Head of caudate nucleus (tissue), 42 donors: ENCODE measurements at places on chromosomes 1 and 21.

DNA sequence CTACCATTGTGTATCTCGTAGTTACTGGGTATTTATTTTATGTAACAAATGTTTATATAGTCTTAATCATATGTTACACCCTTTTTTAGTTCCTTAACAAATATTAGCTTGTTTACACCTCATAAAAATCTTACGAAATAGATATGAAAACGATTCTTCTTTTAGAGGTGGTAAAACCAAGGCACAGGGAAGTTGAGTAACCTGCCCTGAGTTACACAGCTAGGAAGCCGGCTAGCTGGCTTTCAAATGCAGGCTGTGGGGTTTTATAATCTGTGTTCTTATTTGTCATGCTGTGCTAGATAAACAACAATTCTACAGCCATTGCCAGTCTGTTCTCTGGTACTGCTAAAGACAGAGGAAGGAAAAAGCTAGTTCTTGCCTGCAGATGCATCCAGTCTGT lies 109.6 kb downstream of the NOS1AP start:
- DNase-seq = no peak

- DNase-seq = peak; percentile 64
Measured at GRCh38 chr1:7121622-7121988, 336.4 kb downstream of the CAMTA1 start.

DNA sequence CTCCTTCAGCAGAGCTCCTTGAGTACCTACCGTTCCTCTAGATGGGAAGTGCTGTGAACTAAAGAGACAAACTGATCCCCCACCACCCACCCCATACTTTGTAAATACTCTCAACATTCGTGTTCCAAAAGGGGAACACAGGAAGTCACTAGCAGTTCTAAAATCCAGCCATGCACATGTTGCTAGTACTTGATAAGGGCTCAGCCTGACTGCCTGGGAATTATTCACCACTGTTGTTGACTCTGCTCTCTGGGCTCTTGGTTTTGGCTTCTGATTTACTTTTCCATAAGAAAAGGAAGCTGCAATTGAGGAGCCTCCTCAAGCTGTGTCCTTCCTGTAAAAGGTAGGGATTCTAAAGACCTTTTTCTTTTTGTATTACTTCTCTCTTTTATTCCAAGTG lies 67.5 kb downstream of the IVNS1ABP start:
- DNase-seq = no peak

GRCh38 chr21:37764691-37765090 lies 151.6 kb downstream of the KCNJ6 start:
- no peak for DNase-seq

GRCh38 chr1:205798577-205798976 lies 14.4 kb downstream of the SLC41A1 start:
- no peak for DNase-seq

DNA sequence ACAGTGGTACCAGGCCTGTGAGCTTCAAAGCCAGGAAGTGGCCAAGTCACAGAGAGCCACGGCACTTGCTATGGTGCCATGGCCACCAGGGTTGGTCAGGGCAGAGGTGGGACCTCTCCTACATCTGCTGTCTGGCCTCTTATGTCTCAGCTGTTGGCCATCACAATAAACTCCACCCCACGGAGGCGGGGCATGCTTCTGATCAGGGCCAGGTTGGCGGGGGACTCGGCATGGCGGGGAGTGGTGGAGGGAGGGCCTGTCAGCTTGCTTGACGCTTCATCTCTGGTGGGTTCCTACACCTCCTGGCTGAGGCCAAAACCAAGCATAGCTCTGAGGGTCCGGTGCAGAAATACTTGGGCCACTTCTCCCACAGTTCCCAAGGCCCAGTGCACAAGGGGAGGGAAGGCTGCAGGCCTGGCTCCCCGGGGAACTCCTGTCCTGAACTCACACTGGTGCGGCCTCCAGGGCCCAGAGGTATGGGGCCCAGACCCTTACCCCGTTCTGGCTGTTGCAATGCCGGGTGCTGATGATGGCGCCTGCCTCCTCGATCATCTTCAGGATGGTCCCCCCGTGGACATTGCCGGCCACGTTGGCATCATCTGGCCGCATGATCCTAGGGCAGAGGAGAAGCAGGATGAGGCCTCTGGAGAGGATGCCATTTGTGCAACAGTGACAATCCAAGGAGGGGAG lies 44.2 kb downstream of the ACOT7 start:
- DNase-seq = no peak

GRCh38 chr1:187504779-187505178 lies 676.0 kb downstream of the PLA2G4A start:
- no peak for DNase-seq

DNA sequence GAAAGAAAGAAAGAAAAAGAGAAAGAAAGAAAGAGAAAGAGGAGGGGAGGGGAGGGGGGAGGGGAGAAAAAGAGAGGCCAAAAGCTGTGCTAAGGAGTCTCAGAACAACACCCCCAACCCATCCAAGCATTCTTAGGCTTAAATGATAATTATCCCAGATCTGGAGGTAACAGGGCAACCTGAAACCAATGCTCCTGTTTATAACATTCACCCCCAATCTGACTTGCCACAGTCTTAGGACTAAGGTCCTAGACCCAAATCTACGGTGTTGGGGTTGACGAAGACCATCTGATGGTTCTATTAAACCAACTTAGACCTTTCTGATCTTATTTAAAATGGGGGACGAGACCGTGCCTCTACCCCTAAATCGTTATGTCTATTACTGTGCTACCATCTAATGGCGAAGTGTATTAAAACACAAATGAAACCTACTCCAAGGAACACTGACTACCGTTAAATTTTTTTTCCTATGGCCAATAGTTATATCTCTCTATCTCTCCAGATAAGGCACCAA lies 119.3 kb upstream of the CDC42BPA start:
- DNase-seq = no peak

DNA sequence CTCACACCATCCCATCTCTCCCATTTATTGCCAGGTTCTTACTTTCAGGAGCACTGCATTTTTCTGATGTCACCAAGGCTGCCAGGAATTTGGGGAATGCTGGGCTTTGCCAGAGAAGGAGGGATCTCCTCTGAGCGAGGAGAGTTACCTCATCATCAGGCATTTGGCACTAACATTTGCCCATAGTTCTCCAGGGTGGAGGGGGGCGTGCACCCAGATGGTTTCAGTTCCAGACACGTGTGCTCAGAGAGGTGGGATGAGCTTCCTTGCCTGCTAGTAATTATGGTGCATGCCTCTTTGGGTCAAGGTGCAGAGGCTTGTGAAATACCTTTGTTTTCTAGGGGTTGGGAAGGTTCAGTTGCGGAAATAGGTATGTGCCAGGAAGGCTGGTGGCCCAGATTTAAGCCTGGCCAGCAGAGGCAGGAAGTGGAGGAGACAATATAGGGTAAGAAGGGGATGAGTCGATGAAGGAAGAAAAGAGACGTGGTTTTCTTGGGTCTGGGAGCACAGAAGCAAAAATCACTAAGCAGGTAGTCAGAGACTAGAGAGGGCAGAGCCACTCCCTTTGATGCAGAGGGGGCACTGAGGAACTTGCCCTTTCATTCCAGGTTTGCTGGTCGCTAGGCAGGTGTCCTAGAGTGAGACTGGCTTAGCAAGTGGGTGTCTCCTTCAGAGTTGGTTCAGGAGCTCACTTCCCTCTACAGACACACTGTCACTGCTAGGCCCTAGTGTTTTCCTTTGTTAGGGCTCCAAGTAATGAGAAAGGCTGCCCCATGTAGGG lies 7.2 kb downstream of the TUFT1 start:
- DNase-seq = no peak
